ENCODE measurements at places on chromosomes 6 and 20. TPM values are rescaled to one million over a fixed set of nuclear protein-coding genes. Genes with fewer than 3 reads are reported as not detected.

The MYBL2 gene
- total RNA-seq: 1.5 TPM

The CDC40 gene
- 19.8 TPM for total RNA-seq

The ELMO2 gene
- total RNA-seq: 13.5 TPM

The FRK gene
- total RNA-seq: 13.5 TPM

The FAM83B gene
- total RNA-seq: 38.5 TPM

- DNase-seq: peak; percentile 32
- no peaks in the 10 kb centered on the region for H3K4me1 ChIP-seq
- H3K4me3 ChIP-seq: no peak overlapping the region
- no peaks in the 10 kb centered on the region for H3K36me3 ChIP-seq
- H3K27ac ChIP-seq: no peak overlapping the region
Measured at GRCh38 chr6:14046476-14047068, 71.0 kb upstream of the CD83 start.

- H3K27me3 ChIP-seq: peaks cover 62% of the 10 kb centered on the region
- H3K4me3 ChIP-seq: no peak overlapping the region
- H3K36me3 ChIP-seq: no peaks in the 10 kb centered on the region
- no peak overlapping the region for H3K27ac ChIP-seq
Measured at GRCh38 chr6:45415788-45416518, 38.2 kb upstream of the SUPT3H start.

The ECI2 gene
- 56.1 TPM for total RNA-seq

The LYRM4 gene
- total RNA-seq: 8.7 TPM

DNA sequence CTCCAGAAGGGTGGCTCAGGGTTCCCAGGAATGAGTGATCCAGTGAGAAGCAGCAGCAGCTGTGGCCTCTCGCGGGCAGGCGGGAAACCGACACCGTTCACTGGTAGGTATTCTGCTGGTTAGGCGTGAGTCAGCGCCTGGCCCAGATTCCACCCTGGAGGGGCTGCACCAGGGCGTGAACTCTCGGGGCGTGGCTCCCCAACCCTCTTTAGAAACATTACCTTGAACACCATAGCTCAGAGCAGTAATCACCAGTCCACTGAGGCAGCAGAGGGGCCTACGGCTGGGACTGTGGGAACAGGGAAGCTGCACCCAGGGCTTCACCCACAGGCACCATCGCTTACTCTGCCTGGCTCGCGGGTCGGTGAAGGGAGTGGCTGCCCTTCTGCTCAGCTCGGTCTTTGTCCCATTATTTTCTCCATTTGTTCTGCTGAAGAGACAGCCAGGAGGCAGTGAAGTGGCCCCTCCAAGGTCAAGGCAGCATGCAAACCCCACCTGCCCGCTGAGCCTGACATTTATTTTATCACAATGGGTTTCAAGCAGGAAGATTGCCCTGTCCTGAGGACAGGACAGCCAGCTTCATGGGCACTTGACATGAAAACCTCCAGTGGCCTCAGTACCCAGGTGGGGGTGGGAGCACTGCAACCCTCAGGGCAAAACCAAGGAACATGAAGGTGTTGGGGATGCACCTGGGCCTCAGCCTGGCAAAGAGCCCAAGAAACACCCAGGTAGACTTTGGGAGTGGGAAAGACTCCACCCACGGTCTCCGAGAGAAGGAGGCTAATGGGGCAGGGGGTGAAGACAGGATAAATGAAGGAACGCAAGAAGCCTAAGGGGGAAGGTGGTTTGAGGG is 51.0 kb upstream of the CD93 start:
- no peak for DNase-seq
- no peak overlapping the region for H3K27ac ChIP-seq
- no peaks in the 10 kb centered on the region for H3K27me3 ChIP-seq
- H3K4me1 ChIP-seq: no peaks in the 10 kb centered on the region
- H3K36me3 ChIP-seq: no peaks in the 10 kb centered on the region
- no peak overlapping the region for H3K4me3 ChIP-seq

DNA sequence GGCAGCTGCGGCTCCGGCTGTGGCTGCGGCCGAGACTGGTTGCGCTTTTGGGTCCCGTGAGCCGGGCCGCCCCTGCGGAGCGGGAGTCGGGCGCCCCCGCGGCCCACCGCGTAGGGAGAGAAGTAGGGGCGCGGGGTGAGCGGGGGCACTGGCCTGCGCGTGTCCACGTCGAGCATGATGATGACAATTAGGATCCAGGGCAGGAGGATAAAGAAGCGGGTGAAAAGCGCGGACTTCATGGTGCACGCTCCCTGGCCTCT is 739 bp downstream of the B3GAT2 start:
- H3K4me3 ChIP-seq: peak overlapping the region; percentile 27
- no peaks in the 10 kb centered on the region for H3K36me3 ChIP-seq
- peaks cover 76% of the 10 kb centered on the region for H3K27me3 ChIP-seq

DNA sequence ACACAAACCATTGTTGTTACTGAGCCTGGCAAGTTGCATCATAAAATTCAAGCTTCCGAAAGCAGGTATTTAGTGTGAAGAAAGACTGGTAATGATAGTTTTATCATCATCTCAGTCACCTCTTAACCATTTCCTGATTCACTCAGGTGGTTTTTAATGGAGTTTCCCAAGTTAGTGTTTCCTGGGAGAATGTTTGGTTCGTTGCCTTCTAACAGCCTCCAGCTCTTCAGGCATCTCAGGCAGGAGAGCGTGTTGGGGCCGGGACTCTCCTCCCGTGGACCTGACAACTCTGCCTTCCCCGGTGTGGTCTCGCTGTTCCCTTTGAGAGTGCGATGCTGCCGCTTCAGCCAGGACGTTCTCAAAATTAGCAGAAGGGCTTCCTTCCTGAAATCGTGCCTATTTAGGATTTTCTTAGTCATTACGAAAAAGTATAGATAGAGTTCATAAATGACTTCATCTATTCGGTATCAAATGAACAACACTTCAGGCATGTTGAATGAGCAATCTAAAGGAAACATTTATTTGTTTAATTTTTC is 105.0 kb upstream of the QKI start:
- H3K4me1 ChIP-seq: no peaks in the 10 kb centered on the region
- no peaks in the 10 kb centered on the region for H3K36me3 ChIP-seq
- no peak overlapping the region for H3K27ac ChIP-seq
- H3K4me3 ChIP-seq: no peak overlapping the region

- no peaks in the 10 kb centered on the region for H3K27me3 ChIP-seq
- H3K27ac ChIP-seq: no peak overlapping the region
- DNase-seq: no peak
- no peak overlapping the region for H3K4me3 ChIP-seq
- H3K36me3 ChIP-seq: no peaks in the 10 kb centered on the region
- no peaks in the 10 kb centered on the region for H3K4me1 ChIP-seq
Measured at GRCh38 chr20:56843817-56844216, 214.7 kb downstream of the TFAP2C start.

GRCh38 chr6:35152067-35152707 is 11.0 kb upstream of the TCP11 start:
- no peaks in the 10 kb centered on the region for H3K4me1 ChIP-seq
- no peaks in the 10 kb centered on the region for H3K36me3 ChIP-seq
- H3K27ac ChIP-seq: no peak overlapping the region
- H3K27me3 ChIP-seq: no peaks in the 10 kb centered on the region
- no peak overlapping the region for H3K4me3 ChIP-seq

- no peak overlapping the region for H3K4me3 ChIP-seq
- no peaks in the 10 kb centered on the region for H3K4me1 ChIP-seq
Measured at GRCh38 chr6:42520786-42521607, 42.8 kb upstream of the UBR2 start.

DNA sequence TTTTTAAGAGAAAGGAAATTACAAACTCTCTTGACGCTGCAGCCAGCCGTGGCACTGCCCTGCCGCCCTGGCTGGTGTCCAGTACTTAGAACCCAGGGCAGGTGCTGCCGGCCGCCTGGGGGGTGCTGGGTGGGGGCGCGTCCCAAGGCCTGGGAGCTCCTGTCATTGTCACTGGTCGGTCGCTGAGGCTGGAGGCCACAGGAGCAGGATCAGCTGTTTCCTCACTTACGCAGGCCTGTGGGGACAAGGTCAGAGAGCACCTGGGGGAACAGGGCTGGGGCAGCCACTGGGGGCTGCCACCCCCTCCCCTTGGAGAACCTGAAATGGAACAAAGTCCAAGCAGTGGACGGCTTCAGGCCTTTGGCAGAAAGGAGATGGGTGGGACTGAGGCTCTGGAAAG is 5.6 kb downstream of the BIRC7 start:
- H3K4me1 ChIP-seq: no peaks in the 10 kb centered on the region
- H3K27me3 ChIP-seq: peaks cover 5% of the 10 kb centered on the region
- no peak overlapping the region for H3K4me3 ChIP-seq
- no peaks in the 10 kb centered on the region for H3K36me3 ChIP-seq
- no peak for DNase-seq
- no peak overlapping the region for H3K27ac ChIP-seq

GRCh38 chr6:99282479-99283062 is 66.9 kb downstream of the FAXC start:
- no peaks in the 10 kb centered on the region for H3K27me3 ChIP-seq
- no peaks in the 10 kb centered on the region for H3K36me3 ChIP-seq
- no peak overlapping the region for H3K4me3 ChIP-seq
- no peak for DNase-seq
- no peak overlapping the region for H3K27ac ChIP-seq

DNA sequence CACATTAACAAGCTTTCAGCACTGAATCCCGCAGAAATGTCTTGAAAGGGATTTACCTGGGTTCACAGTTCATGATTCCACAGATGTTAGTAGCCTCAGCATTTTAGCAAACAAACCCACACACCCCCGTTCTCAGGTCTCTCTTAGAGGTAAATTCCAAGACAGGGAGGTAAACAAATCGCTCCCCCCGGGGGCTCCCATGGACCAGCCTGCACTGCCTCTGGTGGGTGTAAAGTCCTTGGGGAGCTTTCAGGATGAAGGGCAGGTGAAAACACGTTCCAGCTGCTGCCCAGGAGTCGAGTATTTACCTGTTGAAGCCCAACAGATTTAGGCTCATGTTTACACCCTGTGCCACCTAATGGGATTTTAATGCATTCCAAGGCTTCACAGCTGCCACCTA is 187.0 kb upstream of the FOXQ1 start:
- no peaks in the 10 kb centered on the region for H3K4me1 ChIP-seq
- DNase-seq: no peak
- H3K36me3 ChIP-seq: no peaks in the 10 kb centered on the region
- no peak overlapping the region for H3K4me3 ChIP-seq

The CTCFL gene
- not detected for total RNA-seq

DNA sequence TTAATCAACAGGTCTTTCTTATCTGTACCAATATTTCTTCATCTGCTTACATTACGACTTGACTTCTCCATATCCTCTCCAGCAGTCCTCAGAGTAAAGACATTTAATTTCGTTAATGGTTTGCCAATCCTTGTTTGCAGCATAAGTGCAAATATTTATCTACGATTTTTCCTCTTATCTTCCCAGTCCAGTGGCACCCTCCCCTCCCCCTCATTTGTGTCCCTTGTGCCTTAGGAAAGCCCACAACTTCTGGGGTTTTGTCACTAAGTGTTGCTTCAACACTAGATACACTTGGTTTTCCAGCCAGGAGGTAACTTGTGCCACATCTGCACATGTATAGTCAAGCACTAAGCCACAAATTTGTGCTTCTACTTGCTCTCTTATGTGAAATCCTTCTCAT is 327.2 kb downstream of the CBLN4 start:
- DNase-seq: peak; percentile 16
- no peaks in the 10 kb centered on the region for H3K27me3 ChIP-seq
- no peak overlapping the region for H3K27ac ChIP-seq
- no peaks in the 10 kb centered on the region for H3K36me3 ChIP-seq

- no peaks in the 10 kb centered on the region for H3K4me1 ChIP-seq
- H3K4me3 ChIP-seq: no peak overlapping the region
- H3K27me3 ChIP-seq: no peaks in the 10 kb centered on the region
- no peak for DNase-seq
Measured at GRCh38 chr20:5715071-5715841, 34.9 kb upstream of the SHLD1 start.

The TFAP2A gene
- total RNA-seq: not detected

DNA sequence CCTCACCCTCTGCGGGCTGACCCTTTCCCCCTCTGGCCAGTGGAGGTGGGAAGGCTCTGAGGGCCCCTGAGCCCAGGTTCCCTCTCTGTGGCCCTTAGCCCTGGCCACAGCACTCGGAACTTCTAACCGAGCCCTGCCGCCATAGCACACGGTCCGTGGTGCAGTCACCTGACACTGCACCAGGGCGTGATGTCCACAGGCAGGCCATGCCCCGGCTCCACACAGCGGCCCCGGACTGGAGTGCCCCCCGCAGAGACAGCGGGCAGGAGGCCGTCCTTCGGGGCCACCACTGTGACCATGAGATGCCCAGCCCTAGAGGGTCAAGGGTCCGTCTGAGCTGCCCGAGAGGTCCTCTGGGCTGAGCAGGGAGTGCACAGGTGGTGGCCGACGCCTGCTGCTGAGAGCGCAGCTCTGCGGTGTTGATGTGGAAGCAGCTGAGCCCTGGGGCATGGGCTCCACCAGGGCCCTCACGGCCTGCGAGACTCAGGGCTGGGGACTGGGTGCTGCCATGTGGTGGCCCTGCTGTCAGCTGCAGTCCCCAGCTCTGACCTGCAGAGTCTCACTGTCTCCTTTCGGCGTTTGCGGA is 11.2 kb upstream of the BHLHE23 start:
- H3K4me3 ChIP-seq: no peak overlapping the region
- no peaks in the 10 kb centered on the region for H3K36me3 ChIP-seq
- H3K4me1 ChIP-seq: no peaks in the 10 kb centered on the region
- H3K27me3 ChIP-seq: peaks cover 97% of the 10 kb centered on the region

DNA sequence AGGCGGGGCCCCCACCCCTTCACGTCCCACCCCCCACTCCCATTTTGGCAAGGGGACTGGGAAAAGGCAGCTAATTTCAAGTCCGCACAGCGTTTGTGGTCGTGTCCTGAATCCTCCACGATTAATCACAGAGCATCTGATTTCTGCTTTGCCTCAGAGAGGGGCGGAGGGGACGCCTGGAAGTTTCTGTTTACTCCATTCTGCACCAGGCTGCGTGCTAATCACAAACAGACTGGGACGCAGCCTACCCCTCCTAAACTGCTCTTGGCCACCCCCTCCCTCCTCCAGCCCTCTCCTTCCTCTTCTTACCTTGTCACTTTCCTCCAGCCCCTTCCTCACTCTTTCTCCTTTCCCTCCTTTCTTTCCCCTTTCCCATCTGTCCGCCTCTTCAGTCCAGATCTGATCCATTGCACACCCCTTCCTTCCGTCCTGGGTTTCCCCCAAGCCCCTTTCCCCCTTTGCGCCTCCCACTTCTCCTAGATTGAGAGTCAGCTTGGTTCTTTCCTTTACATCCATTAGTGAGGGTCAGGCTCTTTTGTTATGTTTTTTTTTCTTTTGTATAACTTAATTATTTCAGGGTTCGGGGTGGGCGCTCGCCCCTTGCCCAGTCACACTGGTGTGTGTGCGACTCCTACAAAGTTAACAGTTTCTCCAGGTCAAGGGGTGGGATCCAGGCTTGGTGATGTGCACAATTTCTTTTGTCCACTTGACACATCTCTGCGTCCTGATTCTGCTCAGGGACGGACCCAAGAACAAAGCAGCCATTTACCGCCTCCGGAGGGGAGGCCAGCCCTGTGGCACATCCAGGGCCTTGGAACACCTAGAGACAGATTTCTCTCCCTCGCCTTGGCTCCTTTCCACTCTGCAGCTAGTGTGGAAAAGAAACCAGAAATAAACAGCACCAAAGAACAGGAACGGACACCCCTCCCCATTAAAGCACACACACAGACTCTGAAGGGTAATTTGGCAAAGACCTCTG is 520 bp upstream of the RIPOR3 start:
- H3K27me3 ChIP-seq: peaks cover 32% of the 10 kb centered on the region
- no peaks in the 10 kb centered on the region for H3K4me1 ChIP-seq
- H3K4me3 ChIP-seq: peak overlapping the region; percentile 32
- no peaks in the 10 kb centered on the region for H3K36me3 ChIP-seq
- DNase-seq: no peak
- peak overlapping the region; percentile 78 for H3K27ac ChIP-seq

The DEK gene
- 101 TPM for total RNA-seq

The SPAG4 gene
- total RNA-seq: not detected

Measured in transverse colon (tissue), 4 donors.